ENCODE measurements at places on chromosomes 1 and 21.

GRCh38 chr1:215256936-215257679 lies 174.6 kb downstream of the KCNK2 start:
- peak; percentile 16 for DNase-seq

DNA sequence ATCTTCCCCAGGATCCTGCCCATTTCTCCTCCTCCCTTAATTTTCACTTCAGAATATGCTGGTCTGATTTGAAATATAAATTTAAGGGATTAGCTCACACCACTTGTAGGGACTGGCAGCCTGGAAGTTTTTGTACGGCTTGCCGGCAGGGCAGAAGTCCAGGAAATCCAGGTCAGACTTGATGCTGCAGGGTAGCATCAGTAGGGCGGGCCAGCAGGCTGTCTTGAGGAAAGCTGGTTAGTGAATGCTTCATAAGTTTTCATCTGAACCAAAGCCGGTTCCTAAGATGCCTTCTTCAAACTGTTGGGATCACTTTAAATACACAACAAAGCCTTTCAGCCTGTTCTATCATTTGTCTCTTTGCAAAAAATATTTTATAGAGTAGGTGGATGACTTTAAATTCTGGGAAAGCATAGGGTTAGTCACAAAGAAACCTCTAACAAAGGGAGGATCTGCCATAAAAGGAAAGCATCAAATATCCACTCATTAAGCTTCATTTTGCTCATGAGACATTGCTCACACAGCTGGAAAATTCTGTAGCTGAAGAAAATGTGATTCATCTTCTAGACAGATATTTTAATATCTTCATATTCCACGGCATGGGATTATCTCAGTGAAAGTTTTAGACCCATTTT lies 90.7 kb upstream of the GFI1 start:
- no peak for DNase-seq

DNA sequence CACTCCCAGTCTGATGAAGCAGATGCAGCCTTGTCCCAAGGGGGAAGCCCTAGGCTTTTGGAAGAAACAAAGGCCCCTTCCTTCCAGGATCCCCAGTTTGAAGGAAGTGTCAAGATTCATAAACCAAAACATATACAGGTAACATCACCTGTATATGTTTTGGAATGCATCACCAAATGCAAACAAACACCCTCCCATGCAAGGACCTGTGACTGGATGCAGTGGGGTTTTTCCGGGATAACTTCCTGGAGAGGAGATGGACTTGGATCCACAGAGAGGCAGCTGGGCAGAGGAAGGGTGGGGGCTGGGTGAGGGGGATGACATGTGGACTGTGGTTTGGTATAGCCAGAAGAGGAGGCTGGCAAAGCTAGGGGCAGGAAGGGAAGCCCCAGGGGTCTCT lies 1.5 kb upstream of the PLA2G2F start:
- no peak for DNase-seq

GRCh38 chr1:211637066-211637465 lies 38.4 kb downstream of the NEK2 start:
- no peak for DNase-seq

- DNase-seq, result no peak
Measured at GRCh38 chr1:207958376-207959139, 47.6 kb upstream of the CD34 start.

- no peak for DNase-seq
Measured at GRCh38 chr1:223618680-223619079, 46.8 kb downstream of the CAPN8 start.

DNA sequence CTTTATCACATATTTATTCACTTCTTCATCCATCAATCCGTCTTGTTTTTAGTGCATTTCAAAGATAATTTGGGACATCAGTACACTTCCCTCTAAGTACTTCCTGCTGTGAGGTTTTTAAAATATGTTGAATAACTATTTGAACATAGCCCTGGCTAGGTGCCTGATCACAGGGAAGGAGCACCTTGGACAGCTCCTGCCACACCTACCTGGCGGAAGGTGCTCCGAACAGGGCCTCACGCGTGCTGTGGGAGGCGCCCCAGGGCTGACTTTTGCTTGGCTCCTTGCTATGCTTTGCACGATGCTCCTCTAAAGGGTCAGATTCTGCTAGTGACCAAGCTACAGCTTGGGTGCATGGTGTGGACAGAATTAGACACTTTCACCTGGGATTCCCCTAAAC lies 4.9 kb upstream of the ATXN7L2 start:
- DNase-seq, result no peak

GRCh38 chr1:41382480-41383090 lies 21.4 kb downstream of the FOXO6 start:
- peak; percentile 33 for DNase-seq

DNA sequence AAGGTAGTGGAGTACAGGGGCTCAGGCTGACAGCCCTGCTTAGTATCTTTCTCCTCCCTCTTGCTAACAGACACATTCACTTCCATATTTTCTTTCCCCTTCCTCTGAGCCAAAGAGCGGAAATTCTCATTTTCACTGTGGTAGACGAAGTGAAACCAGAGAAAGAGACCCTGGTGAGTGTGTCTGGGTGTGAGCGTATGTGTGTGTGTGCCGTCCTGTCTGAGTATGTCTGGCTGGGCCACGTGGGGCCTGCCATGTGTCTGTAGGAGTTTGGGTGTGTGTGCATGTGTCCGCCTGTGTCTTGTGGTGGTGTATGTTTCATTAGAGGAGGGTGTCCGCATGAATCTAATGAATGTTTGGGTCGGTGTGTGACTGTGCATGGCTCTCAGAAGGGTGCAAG lies 1.7 kb downstream of the COL8A2 start:
- DNase-seq, result peak; percentile 22

DNA sequence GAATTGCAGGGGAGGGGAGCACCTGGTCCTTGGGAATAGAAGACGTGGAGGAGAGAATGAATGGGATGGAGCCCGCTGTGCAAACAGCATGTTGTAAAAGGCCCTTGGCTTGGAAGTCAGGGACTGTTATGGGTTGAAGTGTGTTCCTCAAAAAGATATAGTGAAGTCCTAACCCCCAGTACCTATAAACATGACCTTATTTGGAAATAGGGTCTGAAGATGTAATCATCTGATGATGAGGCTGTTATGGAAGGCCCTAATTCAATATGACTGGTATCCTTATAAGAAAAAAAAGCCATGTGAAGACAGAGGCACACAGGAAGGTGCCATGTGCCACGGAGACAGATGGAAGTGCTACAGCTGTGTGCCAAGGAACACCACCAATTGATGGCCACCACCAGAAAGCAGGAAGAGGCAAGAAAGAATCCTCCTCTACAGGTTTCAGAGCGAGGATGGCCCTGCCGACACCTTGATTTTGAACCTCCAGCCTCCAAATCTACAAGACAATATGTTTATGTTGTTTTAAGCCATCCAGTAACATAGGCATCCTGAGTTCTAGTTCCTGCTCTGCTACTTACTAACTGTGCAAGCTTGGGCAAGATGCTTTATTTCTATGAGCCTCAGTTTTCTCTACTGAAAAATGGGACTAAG lies 51.2 kb downstream of the LRRN2 start:
- DNase-seq, result no peak

GRCh38 chr1:194252199-194252598 lies 1065.8 kb upstream of the B3GALT2 start:
- DNase-seq, result peak; percentile 64

GRCh38 chr1:178484698-178485225 lies 12.0 kb downstream of the CLEC20A start:
- no peak for DNase-seq

- DNase-seq, result peak; percentile 54
Measured at GRCh38 chr1:185279571-185279970, 37.5 kb downstream of the IVNS1ABP start.

- no peak for DNase-seq
Measured at GRCh38 chr1:245160741-245161400, 6.1 kb downstream of the KIF26B start.

DNA sequence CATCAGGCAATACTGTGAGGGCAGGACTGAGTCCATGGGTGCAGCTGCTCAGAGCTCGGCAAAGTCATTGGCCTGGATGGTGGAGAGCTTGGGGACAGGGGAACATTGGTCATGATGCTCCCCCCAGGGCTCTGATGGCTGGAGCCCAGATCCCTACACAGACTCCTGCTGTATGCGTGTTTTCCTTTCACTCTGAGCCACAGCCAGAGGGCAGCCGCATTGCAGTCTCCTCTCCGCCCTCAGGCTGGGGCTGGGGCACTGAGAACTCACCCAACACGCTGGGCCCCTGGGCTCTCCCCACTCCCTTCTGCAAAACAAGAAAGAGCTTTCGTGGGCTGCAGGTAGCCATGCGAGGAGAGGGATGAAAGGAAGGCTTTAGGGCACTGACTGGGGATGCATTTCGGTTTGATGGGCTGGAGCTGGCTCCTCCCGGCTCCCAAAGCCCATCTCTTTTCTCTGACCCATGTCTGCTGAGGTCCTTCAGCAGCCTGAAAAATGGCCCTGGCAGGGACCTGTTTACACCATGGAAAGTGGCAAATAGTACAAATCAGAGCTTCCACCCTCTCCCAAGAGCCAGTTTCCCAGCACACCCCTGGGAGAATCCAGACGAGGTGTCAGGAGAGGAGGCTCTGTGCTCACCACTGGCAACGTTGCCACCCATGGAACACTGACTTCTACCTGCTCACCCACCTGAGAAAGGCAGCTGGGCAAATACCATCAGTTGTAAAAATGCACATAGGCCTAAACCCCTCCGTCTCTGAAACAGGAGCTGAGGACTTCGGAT lies 43.8 kb downstream of the CAPN2 start:
- no peak for DNase-seq

- DNase-seq, result no peak
Measured at GRCh38 chr1:50873458-50874187, 86.4 kb downstream of the FAF1 start.

GRCh38 chr21:32463889-32464300 lies 51.4 kb downstream of the EVA1C start:
- DNase-seq, result peak; percentile 85

DNA sequence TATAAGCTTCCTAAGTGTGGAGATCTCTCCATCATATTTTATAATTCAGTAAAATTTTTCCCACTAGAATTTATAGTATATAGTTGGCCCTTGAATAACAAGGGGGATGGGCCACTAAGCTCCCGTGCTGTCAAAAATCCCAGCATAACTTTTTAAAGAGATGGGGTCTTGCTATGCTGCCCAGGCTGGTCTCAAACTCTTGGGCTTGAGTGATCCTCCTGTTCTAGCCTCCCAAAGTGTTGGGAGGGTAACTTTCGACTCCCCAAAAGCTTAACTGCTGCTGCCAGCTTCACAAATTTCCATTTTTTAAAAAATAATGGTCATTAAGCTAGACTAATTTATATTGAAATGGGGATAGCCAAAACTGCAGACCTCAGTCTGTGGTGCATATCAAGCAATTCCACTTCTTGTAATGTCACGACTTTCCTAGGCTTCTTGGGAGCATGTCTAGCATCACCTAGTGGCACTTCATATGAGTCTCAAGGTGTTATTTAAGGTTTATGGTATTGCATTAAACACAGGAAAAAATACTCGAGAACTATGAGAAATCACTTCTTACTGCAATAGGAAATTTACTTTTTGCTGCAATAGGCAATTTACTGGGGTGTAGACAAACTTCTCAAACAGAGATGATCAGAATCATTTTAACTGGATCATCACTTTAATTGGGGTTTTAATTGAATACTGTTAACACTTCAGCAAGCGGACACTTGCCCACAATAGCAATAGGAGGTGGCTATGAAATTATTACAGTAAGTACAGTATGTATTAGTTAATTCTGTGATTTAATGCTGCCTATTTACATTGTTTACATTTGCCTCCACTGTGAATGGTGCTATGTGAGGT lies 19.3 kb upstream of the ACTA1 start:
- peak; percentile 28 for DNase-seq

DNA sequence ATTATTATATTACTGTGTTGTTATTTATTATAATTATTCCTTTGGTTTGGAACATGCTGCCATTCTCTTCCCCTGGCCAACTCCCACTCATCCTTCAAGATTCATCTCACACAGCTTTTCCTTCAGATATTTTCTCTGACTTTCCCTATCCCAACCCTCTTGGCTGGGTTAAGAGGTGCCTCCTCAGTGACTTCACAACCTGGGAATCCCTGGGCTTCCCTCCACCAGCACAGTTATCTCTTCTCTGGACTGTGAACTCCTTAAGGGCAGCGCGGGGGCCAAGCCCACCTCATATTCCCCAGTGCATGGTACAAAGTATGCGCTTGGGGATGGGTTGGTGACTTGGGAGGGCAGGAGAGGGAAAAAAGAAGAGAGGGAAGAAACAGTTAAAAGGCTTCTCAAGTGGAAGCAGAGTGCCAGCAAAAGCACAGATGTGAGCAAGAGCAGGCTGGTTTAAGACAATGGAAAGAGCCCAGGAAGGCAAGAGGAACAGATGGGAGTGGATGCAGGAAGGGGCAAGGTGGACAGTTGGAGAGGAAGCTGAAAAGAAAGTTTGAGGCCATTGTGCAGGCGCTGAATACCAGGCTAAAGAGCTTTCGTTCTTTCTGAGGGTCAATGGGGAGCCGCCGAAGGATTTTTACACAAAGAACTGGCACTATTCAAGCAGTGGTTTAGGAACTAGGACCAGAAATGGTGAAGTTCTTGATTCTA lies 132.3 kb downstream of the BEND5 start:
- DNase-seq, result no peak

DNA sequence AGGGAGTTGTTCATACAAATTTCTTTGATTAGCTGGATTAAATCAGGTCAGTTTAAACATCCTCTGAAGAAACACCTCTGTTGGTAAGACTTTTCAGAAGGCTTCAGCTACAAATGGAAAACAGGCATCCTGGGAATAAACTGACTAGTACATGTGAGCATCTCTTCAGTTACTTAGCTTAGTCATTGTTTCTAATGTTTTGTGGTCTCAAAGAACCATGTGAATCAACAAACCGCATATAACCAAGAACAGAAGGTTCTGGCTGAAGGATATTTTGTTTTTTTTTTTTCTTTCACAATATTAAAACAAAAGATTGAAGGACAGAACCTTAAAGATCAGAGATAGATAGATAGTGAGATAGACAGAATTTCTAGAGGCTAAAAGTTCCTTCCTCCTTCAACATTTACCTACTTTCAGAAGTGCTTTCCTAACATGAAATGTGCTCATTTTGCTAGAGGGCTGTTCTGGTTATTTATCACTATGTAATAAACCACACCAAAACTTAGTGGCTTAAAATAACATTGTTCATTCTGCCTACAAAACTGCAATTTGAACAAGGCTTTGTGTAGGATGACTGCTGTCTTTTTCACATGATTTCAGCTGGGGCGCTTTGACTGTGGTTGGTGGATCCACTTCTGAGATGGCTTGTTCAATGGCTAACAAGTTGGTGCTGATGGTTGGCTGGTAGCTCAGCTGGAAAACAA lies 119.8 kb upstream of the PTGFR start:
- peak; percentile 89 for DNase-seq
